Breast epithelium (tissue), 4 donors: ENCODE measurements at places on chromosomes 1 and 21. TPM values are rescaled to one million over a fixed set of nuclear protein-coding genes. Genes with fewer than 3 reads are reported as not detected.

Gene TAS1R1
- not detected for total RNA-seq

Gene ELF3
- total RNA-seq: 367 TPM

Gene DEGS1
- 84.4 TPM for total RNA-seq

Gene C4BPA
- total RNA-seq: 6.4 TPM

Gene C1orf185
- not detected for total RNA-seq

Gene DBT
- 9.1 TPM for total RNA-seq

Gene SPAG17
- 1.3 TPM for total RNA-seq

Gene ANGPTL3
- total RNA-seq: not detected

- H3K4me1 ChIP-seq: no peaks in the 10 kb centered on the region
- H3K27ac ChIP-seq: no peak overlapping the region
- DNase-seq: no peak
- H3K27me3 ChIP-seq: no peaks in the 10 kb centered on the region
- H3K4me3 ChIP-seq: no peak overlapping the region
Observed at GRCh38 chr21:45856906-45857305, 124.7 kb upstream of the COL6A1 start.

DNA sequence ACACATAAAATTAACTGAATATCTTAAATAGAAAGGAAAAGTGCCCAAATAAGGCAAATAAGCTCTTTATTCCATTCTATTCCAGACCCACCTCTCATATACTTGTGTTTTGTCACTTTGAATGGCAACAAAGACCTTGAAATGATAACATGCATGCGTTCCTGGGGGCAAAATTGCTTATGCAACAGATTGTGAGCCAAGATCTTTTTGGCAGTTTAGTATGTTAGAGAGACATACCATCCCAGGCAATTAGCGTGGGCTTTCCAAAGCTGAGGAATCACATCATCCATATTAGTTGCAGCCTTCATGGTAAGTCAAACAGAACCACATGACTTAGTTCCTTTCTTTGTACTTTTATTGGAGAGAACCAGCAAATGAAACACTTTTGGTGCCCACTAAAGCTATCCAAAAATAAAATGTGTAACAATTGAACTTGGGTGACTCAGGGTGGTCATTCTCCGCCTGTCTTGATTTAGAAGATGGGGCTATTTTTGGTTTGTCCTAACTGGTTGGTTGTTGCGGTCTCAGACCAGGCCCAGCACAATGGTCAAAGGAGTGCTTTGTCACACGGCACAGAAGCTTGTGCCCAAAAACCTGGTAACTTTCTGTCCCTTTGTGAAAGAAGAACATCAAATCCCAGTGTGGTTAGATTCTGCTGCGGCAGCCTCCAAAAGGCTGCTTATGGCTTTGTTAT is 68.7 kb upstream of the ATF3 start:
- H3K36me3 ChIP-seq: no peaks in the 10 kb centered on the region
- no peaks in the 10 kb centered on the region for H3K27me3 ChIP-seq
- H3K27ac ChIP-seq: no peak overlapping the region
- no peak for DNase-seq

GRCh38 chr1:210505601-210506496 is 177.1 kb downstream of the HHAT start:
- no peak for DNase-seq
- no peaks in the 10 kb centered on the region for H3K36me3 ChIP-seq
- no peak overlapping the region for H3K4me3 ChIP-seq
- H3K27ac ChIP-seq: no peak overlapping the region

DNA sequence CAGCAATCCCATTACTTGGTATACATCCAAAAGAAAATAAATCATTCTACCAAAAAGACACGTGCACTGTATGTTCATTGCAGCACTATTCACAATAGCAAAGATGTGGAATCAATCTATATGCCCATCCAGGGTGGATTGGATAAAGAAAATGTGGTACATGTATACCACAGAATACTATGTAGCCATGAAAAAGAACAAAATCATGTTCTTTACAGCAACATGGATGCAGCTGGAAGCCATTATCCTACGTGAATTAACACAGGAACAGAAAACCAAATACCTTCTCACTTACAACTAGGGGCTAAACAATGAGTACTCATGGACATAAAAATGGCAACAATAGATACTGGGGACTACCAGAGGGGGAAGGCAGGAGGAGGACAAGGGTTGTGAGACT is 147.3 kb downstream of the TIAM1 start:
- H3K4me1 ChIP-seq: no peaks in the 10 kb centered on the region
- H3K27ac ChIP-seq: no peak overlapping the region
- no peaks in the 10 kb centered on the region for H3K27me3 ChIP-seq
- no peak for DNase-seq
- H3K36me3 ChIP-seq: no peaks in the 10 kb centered on the region
- H3K4me3 ChIP-seq: no peak overlapping the region

DNA sequence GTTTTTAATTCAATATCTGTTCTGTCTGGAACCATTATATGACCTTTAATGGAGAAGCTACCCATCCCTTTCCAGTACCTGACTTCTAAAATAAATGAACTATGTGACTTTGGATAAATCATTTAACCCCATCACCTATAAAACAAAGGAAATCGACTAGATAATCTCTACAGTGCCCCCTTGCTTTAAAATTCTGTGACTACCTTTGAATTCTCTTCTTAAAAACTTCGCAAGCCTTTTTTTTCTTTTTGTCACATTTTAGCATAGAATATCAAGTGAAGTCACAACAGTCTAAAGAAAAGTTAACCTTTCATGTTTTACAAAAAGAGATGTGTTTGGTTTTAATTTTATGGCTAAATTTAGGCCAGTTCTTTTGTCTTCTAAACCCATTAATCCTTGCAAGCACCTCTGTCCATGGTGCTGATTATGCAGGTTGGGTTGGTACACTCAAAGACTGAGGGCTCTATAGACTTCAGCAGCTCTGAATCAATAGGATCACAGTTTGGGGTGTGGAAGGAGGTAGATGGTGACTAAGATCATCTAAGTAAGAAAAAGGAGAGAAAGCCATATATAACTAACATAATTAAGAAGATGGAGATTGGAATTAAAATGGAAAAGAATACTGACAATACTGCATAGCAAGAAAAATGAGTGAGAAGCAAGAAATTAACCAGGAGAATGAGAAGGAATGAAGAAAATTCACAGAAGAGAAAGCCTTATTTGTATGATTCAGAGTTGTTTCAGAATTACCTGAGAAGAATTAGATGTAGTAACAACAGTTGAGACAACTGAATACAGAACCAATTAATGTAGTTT is 59.2 kb downstream of the TBX15 start:
- H3K4me1 ChIP-seq: no peaks in the 10 kb centered on the region
- no peaks in the 10 kb centered on the region for H3K27me3 ChIP-seq
- H3K27ac ChIP-seq: no peak overlapping the region
- H3K36me3 ChIP-seq: no peaks in the 10 kb centered on the region
- H3K4me3 ChIP-seq: no peak overlapping the region
- no peak for DNase-seq

- H3K4me1 ChIP-seq: no peaks in the 10 kb centered on the region
- no peak overlapping the region for H3K4me3 ChIP-seq
- no peaks in the 10 kb centered on the region for H3K27me3 ChIP-seq
- DNase-seq: no peak
Observed at GRCh38 chr1:33656467-33657005, 184.1 kb downstream of the ZSCAN20 start.

GRCh38 chr1:185520188-185520920 is 203.3 kb upstream of the IVNS1ABP start:
- no peaks in the 10 kb centered on the region for H3K27me3 ChIP-seq
- no peak overlapping the region for H3K27ac ChIP-seq
- H3K4me1 ChIP-seq: no peaks in the 10 kb centered on the region
- no peak for DNase-seq

- DNase-seq: no peak
- no peaks in the 10 kb centered on the region for H3K4me1 ChIP-seq
- H3K4me3 ChIP-seq: no peak overlapping the region
- H3K36me3 ChIP-seq: no peaks in the 10 kb centered on the region
- no peaks in the 10 kb centered on the region for H3K27me3 ChIP-seq
Observed at GRCh38 chr1:162857850-162858249, 3.1 kb downstream of the CCDC190 start.

DNA sequence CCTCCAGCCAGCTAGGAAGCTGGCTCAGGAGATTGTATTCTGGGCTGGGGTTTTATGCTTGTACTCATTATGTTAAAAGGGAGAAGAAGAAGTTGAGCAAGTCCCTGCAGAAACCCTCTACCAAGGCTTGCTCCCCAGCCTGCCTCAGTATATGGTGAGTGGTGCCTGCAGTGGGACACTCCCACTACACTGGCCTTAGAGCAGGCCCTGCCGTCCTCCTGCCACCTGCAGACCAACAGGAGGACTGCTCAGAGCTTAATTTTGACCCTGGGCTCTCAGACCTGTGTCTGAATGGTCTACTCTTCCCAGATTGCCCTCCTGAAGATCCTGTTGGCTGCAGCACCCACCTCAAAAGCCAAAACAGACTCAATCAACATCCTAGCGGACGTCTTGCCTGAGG is 13.0 kb downstream of the STRIP1 start:
- no peak for DNase-seq
- H3K4me1 ChIP-seq: peaks cover 10% of the 10 kb centered on the region
- H3K27ac ChIP-seq: no peak overlapping the region

GRCh38 chr1:118100686-118101514 is 84.1 kb downstream of the SPAG17 start:
- no peaks in the 10 kb centered on the region for H3K4me1 ChIP-seq
- no peak overlapping the region for H3K4me3 ChIP-seq
- no peak for DNase-seq
- H3K27ac ChIP-seq: no peak overlapping the region
- no peaks in the 10 kb centered on the region for H3K36me3 ChIP-seq

DNA sequence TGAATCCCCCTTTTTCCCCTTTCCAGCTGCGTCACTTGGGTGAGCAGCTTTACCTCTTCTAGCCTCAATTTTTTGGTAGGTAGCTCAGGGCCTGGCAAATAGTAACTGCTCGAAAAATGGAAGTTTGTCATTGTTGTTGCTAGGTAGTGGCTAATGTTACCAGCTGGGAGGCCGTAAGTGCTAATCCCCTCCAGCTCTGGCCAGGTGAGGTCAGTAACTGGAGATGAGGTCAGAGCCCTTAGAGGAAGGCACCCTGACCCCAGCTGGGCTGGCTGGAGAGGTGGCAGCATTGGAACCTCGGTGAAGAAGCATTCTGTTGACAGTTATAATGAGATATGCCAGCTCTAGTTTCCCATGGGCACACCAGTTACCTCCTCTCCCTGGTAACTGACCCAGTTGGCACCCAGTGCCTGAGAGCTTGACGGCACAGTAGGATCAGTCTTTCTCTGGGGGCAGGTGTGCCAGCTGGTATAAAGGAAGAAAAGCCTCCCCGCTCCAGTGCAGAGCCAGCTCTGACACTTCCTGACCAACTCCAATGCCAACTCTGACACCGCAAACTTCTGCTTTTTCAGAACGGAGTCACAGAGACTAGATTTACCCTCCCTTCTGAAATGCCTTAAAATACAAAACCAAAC is 35.0 kb upstream of the SLC2A1 start:
- no peaks in the 10 kb centered on the region for H3K4me1 ChIP-seq
- DNase-seq: peak; percentile 48
- H3K27ac ChIP-seq: peak overlapping the region; percentile 58
- H3K4me3 ChIP-seq: no peak overlapping the region
- H3K36me3 ChIP-seq: no peaks in the 10 kb centered on the region

- no peak overlapping the region for H3K4me3 ChIP-seq
- H3K27ac ChIP-seq: no peak overlapping the region
- H3K4me1 ChIP-seq: no peaks in the 10 kb centered on the region
- H3K36me3 ChIP-seq: no peaks in the 10 kb centered on the region
Observed at GRCh38 chr1:71498542-71498941, 417.7 kb upstream of the ZRANB2 start.

- H3K4me3 ChIP-seq: no peak overlapping the region
- no peaks in the 10 kb centered on the region for H3K27me3 ChIP-seq
- H3K4me1 ChIP-seq: no peaks in the 10 kb centered on the region
- DNase-seq: no peak
- no peak overlapping the region for H3K27ac ChIP-seq
Observed at GRCh38 chr1:22408230-22408629, 43.4 kb upstream of the ZBTB40 start.

DNA sequence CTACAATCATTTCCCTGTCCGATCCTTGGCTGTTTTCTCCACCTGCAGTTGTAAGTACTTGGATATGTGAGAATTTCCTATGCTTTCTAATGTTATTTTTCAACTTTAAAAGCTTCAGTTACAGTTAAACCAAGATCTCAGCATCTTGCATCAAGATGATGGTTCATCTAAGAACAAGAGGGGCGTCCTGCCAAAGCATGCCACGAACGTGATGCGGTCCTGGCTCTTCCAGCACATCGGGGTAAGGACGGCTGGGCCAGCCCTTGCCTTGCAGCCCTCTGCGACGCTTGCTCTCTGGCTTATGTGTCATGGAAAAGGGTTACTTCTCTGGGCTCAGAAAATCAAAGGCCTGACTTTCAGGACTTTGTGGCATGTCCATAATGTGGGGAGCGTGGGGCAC is 46.8 kb downstream of the PKNOX1 start:
- H3K27ac ChIP-seq: no peak overlapping the region
- H3K4me3 ChIP-seq: no peak overlapping the region
- H3K36me3 ChIP-seq: no peaks in the 10 kb centered on the region
- H3K27me3 ChIP-seq: no peaks in the 10 kb centered on the region

GRCh38 chr1:115832651-115833050 is 8.3 kb downstream of the NHLH2 start:
- no peak overlapping the region for H3K4me3 ChIP-seq
- H3K27me3 ChIP-seq: peaks cover 27% of the 10 kb centered on the region
- H3K4me1 ChIP-seq: no peaks in the 10 kb centered on the region
- H3K36me3 ChIP-seq: no peaks in the 10 kb centered on the region
- no peak for DNase-seq
- H3K27ac ChIP-seq: no peak overlapping the region

DNA sequence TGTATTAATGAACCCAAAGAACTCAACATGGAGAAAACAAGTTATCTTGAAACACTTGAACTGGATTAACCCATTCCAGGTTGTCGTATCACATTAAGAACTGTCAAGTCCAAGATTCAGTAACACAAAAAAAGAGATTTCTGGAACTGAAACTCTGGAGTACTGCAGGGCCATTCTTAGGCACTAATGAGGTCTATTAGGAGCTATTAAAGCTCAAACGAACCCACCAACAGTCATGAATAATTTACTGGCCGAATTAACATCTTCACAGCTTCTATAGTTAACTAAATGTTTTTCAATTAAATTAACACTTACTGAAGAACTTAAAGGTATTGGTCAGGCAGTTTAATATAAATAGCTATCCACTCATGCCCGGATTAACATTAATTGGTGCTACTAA is 4.6 kb downstream of the CSDE1 start:
- H3K4me1 ChIP-seq: no peaks in the 10 kb centered on the region
- no peak overlapping the region for H3K4me3 ChIP-seq
- H3K27ac ChIP-seq: no peak overlapping the region
- no peak for DNase-seq

GRCh38 chr1:46442317-46443161 is 47.1 kb upstream of the DMBX1 start:
- no peaks in the 10 kb centered on the region for H3K4me1 ChIP-seq
- DNase-seq: peak; percentile 83
- no peaks in the 10 kb centered on the region for H3K36me3 ChIP-seq
- H3K27ac ChIP-seq: no peak overlapping the region
